CD4-positive, alpha-beta T cell treated with Interleukin-6 for 4 hours (primary cell): ENCODE measurements at places on chromosomes 1 and 21.

DNA sequence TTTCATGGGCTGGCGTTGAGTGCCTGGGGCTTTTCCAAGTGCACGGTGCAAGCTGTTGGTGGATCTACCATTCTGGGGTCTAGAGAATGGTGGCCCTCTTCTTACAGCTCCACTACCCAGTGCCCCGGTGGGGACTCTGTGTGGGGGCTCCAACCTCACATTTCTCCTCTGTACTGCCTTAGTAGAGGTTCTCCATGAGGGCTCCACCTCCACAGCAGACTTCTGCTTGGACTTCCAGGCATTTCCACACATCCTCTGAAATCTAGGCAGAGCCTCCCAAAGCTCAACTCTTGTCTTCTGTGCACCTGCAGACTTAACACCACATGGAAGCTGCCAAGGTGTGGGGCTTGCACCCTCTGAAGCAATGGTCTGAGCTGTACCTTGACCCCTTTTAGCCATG is 82.1 kb downstream of the CCDC18 start:
- no peak for DNase-seq

DNA sequence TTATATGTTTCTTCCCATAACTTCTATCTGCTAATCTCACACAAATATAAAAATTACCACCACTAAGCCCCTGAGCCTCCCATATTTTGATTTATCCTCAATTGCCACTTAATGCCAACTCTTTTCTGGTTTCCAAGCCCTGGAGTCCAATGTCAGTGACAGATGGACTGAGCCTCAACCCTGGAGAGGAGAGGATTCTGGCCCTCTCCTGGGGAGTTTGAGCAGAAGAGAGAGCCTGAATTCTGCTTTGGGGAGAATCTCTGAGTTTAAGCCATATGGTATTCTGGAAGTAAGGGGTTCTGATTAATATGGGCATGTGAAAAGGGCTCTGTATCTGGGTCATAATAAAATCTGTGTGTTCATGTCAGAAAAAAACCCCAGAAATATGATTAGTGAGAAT is 8.5 kb downstream of the CADM3 start:
- no peak for DNase-seq

DNA sequence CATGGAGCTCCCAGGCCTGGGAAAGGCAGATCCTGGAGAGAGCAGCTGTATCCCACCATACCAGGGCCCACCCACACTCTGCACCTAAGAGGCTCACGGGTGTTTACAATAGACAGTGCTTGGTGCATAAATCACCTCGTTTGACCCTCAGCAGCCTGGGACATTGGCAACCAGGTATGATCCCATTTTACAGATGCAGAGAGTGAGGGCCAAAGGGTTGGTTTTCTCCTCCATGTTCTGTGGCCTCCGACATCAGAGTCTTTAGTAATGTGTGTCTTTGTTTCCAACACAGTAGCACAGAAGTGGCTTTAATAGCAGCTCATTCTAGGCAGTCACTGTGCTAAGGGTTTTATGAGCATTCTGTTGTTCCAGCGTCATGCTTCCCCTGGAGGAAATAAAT is 176.5 kb downstream of the KAZN start:
- no peak for DNase-seq

- no peak for DNase-seq
Observed at GRCh38 chr1:169316556-169316955, 51.0 kb downstream of the NME7 start.

DNA sequence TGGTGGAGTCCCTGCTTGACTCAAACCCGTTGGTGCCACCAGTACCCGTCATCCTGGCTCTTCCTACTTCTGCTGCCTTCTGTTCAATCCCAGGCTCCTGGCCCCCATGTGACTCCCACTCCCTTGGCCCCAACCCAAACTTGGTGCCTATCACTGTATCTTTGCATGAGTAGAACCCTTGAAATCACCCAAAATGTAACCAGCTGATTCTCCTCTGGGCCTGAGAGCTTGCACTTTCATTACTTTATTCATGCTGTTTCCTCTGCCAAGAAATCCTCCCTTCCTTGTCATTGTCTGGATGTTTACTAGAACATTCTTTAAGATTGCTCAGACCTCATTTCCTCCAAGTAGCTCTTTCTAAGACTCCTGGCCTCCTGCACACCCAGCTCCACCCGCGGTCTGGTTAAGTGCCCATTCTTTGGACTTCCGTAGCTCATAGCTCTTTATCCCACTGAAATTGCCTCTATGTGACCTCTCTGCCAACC is 15.7 kb downstream of the PTAFR start:
- no peak for DNase-seq

- peak; percentile 14 for DNase-seq
Observed at GRCh38 chr1:211738691-211739301, 63.4 kb upstream of the NEK2 start.

- no peak for DNase-seq
Observed at GRCh38 chr1:56146449-56146848, 432.9 kb downstream of the PLPP3 start.

DNA sequence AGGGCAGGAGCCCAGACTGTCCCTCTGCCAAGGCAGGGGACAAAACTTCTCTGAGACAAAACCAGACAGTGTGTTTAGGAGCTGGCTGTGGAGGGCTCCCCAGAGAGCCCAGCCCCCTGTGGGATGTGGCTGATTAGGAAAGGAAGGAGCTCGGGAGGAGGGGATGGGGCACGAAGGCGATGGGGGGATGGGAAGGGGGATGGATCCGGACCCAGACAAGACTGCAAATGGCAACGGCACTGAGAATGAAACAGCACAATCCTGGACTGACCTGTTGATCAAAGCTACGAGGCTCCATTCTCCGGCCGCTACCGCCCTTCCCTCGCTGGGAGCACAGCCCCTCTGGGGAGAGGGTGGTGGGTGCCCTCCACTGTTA is 33.1 kb downstream of the FOXO6 start:
- DNase-seq, result no peak

GRCh38 chr1:17192394-17193221 is 12.3 kb upstream of the PADI1 start:
- no peak for DNase-seq

GRCh38 chr1:41359211-41360073 is 1.8 kb upstream of the FOXO6 start:
- no peak for DNase-seq

GRCh38 chr1:168972887-168973286 is 133.6 kb upstream of the ATP1B1 start:
- no peak for DNase-seq

DNA sequence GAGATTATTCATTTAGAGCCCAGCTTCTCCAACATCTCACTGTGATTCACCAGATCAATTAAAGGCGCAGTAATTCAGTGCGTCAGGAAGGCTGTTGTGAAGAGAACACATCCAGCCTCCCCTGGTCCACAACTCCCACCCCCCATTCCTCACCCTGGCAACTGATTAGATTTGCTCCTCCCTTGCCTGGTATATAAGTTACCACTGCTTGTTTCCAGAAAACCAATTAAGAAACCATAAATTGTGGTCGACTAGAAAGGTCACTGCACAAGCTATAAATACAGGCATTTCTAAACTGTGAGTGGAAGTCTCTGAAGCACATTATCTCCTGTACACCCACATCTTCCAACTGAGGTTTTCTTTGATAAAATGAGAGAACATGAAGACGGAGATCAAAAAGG is 41.9 kb downstream of the FAM163A start:
- DNase-seq, result no peak

- peak; percentile 71 for DNase-seq
Observed at GRCh38 chr1:226691247-226691646, 47.8 kb downstream of the ITPKB start.

GRCh38 chr1:17955302-17956285 is 152.0 kb upstream of the IGSF21 start:
- DNase-seq, result no peak

DNA sequence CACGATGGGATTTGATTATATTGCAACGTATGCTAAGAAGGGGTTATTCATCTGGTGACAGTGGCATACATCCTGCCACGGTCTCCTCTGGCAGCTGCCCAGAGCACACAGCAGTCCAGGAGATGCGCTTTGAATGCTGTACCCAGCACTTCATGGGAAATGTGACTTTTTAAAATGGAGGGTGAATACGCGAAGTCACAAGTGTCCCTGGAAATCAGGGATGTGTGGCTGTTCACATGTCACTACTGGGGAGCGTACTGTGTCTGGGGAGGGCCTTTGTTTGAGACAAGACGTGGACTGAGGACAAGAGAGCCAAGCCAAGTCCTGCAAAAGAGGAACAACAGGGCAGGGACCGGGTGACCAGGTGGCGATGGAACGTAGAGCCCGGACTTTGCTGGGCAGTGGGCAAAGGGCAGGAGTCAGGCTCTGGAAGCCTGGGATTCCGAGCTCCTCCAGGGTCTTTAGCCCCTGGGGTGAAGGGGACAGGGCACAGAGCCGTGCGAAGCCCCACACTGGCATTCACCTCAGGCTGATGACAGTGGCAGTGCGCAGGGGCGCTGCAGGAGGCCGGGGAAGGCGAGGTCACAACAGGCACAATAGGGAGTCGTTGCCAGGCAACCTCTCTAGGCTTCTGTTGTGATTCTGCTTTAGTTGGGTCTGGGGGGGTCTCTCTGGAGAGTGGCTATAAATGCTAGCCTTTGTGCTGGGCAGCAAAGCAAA is 11.4 kb upstream of the ZBTB21 start:
- no peak for DNase-seq

GRCh38 chr1:172763057-172763456 is 104.2 kb downstream of the FASLG start:
- DNase-seq, result no peak

DNA sequence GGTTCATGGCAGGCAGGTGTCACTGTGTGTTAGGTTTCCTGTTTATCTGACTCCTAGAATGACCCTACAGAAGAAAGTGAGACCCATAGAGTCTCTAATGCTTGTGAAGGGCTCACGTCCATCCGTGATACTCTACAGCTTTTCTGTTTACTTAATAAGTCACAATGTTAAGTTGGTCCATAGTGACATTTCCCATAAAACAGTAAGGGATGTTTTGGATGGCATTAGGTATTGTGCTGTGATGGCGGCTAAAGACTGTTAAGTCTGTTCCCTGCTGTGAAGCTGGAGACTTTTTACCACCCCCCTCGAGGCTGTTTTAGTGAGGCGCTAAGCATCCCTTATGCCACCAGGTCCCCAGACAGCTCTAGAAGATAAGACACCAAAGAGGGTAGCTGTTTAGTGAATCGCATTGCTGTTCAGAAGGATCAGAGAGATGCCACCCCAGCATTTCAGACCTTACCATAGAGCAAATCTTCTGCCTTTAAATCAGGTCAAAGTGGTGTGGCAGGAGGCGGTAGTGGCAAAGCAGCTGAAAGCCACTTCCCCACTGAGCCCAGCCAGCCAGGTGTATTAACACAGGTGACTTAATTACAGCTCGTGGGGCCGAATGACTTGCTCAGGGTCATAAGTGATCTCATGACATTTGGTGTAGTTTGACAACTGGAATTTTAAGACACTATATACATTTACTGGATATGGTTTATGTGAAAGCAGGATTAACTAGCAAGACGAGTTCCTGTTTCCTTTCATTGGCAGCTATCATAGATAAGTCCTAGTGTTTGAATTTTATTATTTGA is 25.0 kb downstream of the SLC37A1 start:
- DNase-seq, result no peak

GRCh38 chr1:152673016-152673415 is 2.1 kb upstream of the LCE2C start:
- no peak for DNase-seq

GRCh38 chr1:225458222-225458631 is 30.4 kb upstream of the LBR start:
- no peak for DNase-seq

GRCh38 chr1:154871374-154871773 is 1.3 kb upstream of the KCNN3 start:
- no peak for DNase-seq

GRCh38 chr1:1100296-1100695 is 15.6 kb downstream of the C1orf159 start:
- no peak for DNase-seq

DNA sequence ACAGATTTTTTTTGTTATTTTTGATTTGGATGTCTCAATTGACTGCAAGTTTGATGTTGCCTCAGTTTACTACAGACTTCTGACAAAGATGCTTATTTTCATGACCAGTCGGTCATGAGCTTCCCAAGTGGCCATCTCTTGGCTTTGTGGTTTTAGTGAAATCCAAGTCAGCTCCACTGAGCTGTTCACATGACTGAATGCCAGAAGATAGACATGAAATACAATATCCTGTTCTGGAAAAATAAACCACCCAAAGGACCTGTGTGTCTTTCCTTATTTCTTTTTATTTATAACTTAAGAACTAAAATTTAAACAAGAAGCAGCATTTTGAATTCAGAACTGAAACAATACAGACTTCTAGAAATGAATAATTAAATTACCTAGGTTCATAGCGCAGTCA is 89.3 kb downstream of the HMCN1 start:
- DNase-seq, result no peak

DNA sequence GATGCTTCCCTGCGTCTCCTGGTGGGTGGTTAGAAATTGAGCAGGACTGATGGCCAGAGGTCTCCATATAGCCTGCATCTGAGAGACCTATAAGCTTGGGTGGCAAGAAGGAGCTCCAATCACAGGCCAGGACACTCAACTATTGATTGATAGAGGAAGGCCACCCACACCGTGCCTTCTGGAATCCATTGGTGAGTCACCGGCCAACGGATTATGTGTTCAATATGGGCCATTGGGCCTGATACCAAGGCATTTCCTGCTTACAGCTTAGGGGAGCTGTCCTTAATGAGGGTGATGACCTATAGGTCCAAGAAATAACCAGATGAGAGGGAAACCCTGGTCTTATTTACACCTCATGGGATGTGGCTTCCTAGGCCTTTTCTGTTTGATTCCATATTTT is 115.1 kb downstream of the PLPP3 start:
- DNase-seq, result no peak

DNA sequence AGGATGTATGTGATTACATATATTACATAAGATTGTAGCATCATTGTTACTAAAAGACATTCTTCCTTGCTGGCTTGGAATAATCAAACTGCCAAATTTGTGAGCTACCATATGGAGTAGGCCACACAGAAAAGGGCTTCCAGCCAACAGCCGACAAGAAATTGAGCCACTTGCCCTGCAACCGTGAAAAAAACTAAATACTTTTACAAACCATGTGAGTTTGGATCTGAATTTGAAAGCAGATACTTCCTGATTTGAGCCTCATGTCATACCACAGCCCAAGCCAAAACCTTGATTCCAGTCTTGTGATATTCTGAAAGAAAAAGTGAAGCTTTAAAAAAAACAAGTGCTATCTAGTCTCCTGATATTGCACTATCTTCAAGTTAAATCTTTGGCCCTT is 55.6 kb upstream of the PRMT6 start:
- no peak for DNase-seq

GRCh38 chr1:79478160-79478559 is 471.6 kb upstream of the ADGRL4 start:
- no peak for DNase-seq

DNA sequence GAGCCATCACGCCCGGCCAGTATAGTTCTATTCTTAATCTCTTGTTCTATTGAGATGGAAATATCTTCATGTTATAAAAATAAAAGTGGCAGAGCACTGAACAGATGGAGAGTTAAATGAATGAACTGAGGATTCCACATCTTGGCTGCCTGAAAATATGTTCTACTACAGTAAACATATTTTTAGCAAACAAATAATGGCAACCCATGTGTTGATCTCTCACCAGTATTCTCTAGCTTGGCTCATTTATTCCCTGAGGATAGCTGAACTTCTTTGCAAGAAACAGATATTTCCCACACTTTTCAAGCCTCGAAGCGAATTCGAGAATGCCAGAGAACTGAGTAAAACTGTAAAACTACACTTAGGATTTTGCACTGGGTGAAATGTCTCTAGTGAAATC is 58.9 kb downstream of the DIRAS3 start:
- no peak for DNase-seq
